ENCODE measurements at places on chromosomes 11 and 22.

GRCh38 chr11:17159441-17159840 lies 48.3 kb downstream of the PIK3C2A start:
- DNase-seq = no peak

DNA sequence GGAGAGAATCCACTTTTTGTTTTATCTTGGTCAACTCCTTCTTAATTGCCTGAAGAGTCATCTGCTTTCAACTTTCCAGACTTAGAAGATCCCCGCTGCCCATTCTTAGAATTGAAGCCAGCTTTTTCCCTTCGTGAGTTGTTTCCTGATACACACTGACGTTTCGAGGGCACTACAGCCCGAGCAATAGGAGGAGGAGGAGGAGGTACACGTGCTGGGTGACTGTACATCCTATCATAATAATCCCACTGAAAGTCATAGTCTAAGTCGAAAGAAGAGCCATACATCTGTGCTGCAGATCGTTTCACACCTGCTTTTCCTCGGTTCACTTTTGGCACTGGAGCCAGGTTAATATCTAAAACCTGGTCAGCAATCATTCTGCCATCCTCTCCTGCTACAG lies 606.1 kb downstream of the DLG2 start:
- no peak for DNase-seq

DNA sequence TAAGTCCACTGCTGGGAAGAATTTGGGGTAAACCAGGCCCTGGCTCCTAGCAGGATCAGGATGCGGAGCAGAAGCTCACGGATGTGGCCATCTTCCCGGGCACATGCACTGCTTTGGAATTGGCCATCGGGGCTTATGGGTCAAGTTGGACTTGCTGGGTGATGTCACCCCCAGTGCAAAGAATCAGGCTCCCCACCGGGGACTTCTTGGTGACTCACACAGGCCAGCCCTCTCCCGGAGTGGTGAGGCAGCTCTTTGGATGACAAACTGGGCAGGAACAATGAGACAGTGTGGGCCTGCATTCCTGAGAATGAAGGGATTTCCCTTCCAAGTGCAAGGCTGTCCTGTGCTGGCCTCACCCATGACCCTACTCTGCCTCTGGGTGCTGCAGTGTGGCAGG lies 128.8 kb upstream of the ANO1 start:
- no peak for DNase-seq

DNA sequence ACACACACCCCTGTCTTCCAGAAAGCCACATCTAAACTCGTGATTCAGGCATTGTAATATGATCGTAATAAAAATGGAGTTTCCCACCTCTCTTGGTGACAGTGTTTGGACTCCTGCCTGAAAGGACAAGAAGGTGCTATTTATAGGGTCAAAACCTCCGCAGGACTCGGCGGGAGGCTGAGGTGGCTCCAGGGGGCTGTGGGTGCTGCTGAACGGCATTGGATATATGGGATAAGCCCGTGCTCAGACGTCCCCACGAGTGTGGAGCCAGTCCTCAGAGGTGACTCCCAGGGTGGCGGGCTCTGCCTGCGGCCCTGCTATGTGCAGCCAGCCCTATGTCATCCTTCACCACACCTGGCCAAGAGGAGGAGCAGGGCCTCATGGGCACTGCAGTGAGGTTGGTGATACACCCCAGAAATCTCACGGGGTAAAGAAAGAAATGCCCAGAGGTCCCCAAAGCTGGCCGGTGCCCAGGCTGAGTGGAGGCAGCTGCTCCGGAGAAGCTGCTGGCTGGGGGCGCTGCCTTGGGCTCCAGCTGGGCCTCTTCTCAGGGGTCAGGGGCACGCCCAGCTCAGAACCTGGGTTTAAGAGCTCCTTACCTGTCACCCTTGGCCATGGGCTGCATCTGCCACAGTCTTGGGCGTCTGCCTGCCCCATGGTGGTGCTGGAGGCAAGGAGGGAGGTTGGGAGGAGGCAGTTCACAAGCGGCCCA lies 5.1 kb upstream of the OSBPL5 start:
- no peak for DNase-seq

- DNase-seq = no peak
Observed at GRCh38 chr11:56474729-56475235, 1.6 kb upstream of the OR5M3 start.
